Stimulated activated naive CD4-positive, alpha-beta T cell (primary cell): ENCODE measurements at places on chromosomes 6 and 20.

- no peak for DNase-seq
Observed at GRCh38 chr6:79159846-79160245, 74.6 kb downstream of the HMGN3 start.

GRCh38 chr6:44696686-44697085 is 309.2 kb downstream of the CDC5L start:
- DNase-seq, result no peak

- DNase-seq, result no peak
Observed at GRCh38 chr6:105137388-105137787, 42.4 kb downstream of the POPDC3 start.

GRCh38 chr6:147337921-147338320 is 133.7 kb downstream of the STXBP5 start:
- DNase-seq, result no peak

DNA sequence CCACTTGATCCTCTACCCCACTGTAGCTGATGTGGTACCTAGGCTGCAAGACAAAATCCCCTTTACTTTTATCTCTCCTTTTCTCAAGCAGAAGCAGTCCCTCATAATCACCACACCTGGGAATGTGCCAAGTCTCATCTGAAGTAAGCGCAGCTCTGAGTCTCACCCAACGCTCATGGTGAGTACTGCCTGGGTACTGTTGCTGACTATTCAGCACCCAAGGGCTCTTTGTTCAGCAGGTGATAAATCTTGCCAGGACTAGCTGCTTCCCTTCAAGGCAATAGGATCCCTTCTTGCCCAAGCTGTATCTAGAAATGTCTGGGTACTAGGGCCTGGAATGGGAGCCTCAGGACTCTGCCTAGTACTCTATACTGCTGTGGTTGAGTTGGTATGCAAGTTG is 70.9 kb downstream of the GCLC start:
- DNase-seq, result no peak

DNA sequence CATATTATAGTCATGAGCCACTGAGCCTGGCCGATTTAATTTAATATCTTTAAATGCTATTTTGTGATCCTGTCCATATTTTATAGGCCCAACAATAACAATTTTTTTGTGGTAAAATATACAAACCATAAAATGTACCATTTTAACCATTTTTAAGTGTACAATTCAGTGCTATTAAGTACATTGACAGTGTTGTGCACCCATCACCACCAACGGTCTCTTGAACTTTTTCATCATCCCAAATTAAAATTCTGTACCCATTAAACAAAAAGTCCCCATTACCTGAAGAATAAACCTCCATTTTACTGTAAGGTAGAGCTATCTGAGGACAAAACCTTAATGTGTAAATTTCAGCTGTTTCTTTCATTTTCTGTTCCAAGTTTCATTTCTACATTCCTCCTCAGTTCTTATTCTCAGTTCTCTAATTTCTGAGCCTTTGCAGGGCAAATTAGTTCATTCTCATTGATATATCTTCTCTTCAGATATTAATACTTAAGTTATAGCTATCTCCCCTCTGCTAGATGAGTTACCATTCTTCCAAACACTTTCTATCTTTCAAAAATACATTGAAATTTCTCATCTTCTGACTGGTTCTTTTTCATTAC is 10.3 kb downstream of the MTO1 start:
- DNase-seq, result no peak

DNA sequence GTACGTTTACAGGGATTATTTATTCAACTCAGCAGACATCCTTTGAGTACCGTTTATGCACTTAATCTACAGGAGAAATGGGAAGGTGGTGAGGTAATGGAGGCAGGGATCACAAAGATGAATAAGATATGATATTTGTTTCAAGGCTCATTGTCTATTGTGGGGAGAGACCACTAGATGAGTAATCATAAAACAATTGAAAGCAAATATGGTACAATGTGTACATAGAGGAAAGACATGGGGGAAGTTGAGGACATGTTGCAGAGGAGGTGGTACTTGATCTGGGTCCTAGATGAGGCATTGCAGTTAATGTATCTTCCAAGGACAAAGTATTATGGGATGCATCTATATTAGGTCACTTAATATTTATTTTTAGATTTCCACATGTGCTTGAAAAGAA is 13.7 kb upstream of the CDC5L start:
- DNase-seq, result no peak

DNA sequence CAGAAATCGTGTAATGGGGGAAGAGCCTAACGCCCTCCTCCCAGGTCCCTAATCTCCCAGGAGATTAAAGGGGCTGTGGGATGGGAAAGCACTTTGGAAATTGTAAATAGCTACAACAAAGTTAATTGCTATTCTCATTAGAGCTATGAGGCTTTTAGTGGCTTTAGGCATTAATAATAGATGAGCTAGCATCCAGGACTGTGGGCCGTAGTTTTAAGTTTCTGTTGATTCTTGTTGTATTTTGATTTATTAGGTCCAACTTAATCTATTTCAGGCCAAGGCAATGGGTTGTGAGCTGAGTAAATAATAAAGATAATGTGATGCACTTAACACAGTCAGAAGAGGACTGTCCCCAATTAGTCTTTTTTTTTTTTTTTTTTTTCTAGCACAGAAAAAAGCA is 67.7 kb downstream of the ANKRD6 start:
- DNase-seq, result no peak

DNA sequence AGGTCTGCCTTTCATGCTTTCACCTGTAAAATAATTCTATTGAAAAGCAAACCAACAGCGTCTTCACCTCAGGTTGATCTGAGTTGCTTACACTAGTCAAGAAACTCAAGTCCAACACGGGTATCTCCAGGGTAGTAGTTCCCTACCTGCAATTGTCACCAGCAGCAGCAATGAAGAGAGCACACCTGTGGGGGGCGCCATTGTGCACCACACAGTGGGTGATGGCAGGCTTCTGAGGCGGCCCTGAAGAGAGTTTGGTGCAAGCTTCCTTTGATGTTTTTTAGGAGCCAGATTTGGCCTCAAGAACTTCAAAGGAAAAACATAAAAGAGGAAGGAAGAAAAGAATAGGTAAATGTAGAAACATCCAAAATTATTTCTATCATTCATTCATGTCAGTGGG is 45.1 kb downstream of the KIAA0319 start:
- no peak for DNase-seq

GRCh38 chr6:19035461-19036195 is 648.5 kb downstream of the RNF144B start:
- no peak for DNase-seq

- DNase-seq, result no peak
Observed at GRCh38 chr20:59175861-59176260, 12.2 kb downstream of the ZNF831 start.

DNA sequence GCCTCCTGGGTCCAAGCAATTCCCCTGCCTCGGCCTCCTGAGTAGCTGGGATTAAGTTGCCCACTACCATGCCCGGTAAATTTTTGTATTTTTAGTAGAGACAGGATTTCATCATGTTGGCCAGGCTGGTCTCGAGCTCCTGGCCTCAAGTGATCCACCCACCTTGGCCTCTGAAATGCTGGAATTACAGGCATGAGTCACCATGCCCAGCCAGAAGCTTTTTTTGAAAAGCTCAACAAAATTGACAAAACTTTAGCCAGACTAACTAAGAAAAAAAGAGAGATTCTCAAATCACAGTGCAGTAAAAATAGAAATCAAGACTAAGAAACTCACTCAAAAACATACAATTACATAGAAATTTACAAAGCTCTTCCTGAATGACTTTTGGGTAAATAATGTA is 420.6 kb downstream of the COL12A1 start:
- DNase-seq, result no peak

GRCh38 chr20:8209061-8209460 is 77.0 kb downstream of the PLCB1 start:
- no peak for DNase-seq

- no peak for DNase-seq
Observed at GRCh38 chr20:33444797-33445560, 1.4 kb upstream of the SNTA1 start.

GRCh38 chr6:15088904-15089568 is 156.8 kb upstream of the JARID2 start:
- DNase-seq, result no peak

- no peak for DNase-seq
Observed at GRCh38 chr6:111850295-111850937, 22.8 kb downstream of the FYN start.

- DNase-seq, result no peak
Observed at GRCh38 chr20:37531856-37532255, 4.2 kb upstream of the BLCAP start.

- no peak for DNase-seq
Observed at GRCh38 chr20:20946122-20946759, 159.9 kb downstream of the LINC00237 start.

- DNase-seq, result no peak
Observed at GRCh38 chr20:15867899-15868298, 705.3 kb downstream of the KIF16B start.

GRCh38 chr6:105069821-105070445 is 109.9 kb downstream of the POPDC3 start:
- no peak for DNase-seq

GRCh38 chr6:69917834-69918233 is 51.5 kb downstream of the COL19A1 start:
- DNase-seq, result no peak

DNA sequence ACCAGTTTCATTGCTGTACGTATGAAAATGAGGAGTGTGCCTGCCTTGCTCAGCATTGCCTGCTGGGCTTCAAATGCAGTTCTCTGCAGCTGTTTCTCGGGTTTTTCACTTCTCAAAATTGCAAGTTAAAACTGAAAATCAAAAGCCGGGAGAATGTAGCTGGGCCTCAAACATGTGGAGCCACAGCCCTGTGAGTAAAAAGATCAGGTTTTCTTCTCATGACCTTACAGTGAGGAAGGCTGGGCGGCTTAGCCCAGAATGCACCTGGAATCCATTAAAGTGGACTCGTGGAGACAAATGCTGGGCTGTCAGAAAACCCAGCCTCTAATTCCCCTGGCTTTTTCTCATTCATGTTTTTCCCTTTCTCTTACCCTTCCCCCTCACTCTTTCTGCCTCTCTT is 34.4 kb downstream of the DSE start:
- no peak for DNase-seq

- no peak for DNase-seq
Observed at GRCh38 chr20:41734506-41734945, 116.3 kb upstream of the CHD6 start.

- DNase-seq, result no peak
Observed at GRCh38 chr20:46739431-46740213, 30.2 kb downstream of the SLC2A10 start.

DNA sequence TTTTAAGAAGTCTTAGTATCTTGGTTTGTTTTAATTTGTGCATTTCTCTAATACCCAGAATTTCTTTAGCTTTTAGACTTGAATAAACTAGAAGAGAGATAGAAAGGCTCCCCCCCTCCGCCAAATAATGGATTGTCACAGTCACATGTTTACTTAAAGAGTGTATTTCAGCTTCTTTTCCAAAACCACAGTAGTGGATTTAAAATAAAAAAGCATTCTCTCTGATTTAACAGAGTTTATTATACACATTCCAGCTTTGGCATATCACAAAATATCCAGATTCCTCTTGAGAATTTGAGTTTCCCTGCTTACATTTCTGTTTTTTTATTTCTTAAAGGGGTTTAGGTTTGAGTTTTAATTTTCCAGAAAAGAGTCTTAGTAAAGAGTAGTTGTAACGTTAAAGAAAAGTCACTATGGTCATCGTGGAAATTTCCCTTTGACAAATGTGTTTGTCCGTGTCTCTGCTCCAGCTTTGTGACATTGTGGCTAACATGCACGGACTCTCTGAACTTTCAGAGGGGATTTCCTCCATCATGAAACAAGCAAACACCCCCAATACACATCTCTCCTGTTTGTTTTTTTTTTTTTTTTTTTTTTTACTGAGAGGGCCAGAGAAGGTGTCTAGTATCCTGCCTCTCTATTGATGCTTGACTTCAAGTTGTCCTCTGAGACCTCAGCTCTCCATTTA is 113.5 kb upstream of the SUPT3H start:
- DNase-seq, result no peak

DNA sequence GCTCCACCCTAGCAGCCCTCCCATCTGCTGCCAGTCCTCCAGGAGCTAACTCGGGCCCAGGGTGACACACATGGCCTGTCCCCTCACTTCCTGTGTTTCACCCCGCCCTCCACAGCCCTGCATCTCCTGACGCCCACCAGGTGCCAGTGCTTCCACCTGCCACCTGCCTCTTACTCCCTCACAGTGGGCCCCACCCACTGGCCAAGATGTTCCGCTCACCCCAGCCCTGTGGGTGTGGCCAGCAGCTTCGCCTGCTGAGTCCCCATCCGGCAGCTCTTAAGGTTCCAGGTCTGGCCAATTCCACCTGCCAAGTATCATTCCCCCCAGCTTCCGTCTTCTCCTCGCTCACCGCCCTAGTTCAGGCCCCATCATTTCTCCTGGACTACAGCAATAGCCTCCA is 184.1 kb downstream of the MBOAT1 start:
- no peak for DNase-seq

- DNase-seq, result no peak
Observed at GRCh38 chr20:18628330-18628920, 40.6 kb downstream of the DTD1 start.

DNA sequence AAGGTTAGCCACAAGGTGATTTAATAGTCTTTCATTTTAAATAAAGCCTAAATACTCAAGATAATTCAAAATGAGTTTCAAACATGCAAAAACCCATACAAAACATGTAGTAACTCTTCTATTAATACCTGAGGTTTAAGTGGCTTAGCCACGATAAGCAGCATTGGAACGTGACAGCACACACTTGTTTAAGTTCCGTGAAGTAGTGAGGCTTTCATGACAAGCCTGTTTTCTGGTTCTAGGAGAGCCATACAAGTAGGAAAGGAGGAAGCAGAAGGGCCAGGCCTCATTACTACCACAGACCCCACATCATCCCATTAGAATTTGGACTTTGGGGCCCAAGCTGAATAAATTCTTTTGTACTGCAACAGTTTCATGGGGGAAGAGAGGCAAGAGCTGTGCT is 54.3 kb upstream of the PRND start:
- no peak for DNase-seq
